ENCODE measurements at places on chromosomes 12 and 14.

- no peak for DNase-seq
Observed at GRCh38 chr14:52380294-52380693, 66.2 kb downstream of the PTGER2 start.

- DNase-seq, result no peak
Observed at GRCh38 chr12:25825446-25825845, 133.0 kb upstream of the RASSF8 start.

DNA sequence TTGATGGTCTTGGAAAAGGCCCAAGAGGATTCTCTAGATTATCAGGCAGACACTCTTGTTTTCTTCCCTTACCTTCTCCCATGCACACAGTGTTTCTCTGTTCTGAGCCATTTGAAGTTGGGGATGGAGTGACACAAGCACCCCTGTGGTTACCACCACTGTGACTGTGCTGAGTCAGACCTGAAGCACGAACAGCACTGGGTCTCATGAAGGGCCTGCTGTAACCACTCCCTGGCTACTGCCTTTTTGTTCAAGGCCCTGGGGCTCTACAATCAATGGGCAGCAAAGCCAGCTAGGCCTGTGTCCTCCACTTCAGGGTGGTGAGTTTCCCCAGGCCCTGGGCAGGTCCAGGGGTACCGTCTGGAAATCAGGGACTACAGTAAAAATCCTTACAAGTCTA is 65.5 kb downstream of the TSPAN8 start:
- DNase-seq, result no peak

DNA sequence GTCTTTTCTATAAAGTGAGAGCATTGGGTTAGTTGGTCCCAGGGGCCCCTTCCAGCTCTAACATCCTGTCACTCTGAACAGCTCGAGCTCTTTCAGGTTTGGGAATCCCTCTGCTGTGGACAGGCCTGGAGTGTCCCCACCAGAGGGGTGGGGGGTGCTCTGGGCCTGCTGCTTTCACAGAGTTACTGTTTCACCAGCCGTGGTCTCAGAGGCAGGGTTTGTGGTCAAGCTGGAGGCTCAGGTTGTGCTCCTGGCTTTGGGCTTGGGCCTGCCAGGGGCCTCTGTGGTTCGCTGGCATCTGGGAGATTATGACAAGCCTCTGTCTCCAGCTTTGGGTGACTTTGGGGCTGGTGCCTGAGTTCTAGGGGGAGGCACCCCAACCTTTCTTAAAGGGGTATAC is 59.6 kb downstream of the FBXL14 start:
- no peak for DNase-seq

GRCh38 chr12:69007101-69007854 is 74.3 kb upstream of the CPM start:
- DNase-seq, result no peak

DNA sequence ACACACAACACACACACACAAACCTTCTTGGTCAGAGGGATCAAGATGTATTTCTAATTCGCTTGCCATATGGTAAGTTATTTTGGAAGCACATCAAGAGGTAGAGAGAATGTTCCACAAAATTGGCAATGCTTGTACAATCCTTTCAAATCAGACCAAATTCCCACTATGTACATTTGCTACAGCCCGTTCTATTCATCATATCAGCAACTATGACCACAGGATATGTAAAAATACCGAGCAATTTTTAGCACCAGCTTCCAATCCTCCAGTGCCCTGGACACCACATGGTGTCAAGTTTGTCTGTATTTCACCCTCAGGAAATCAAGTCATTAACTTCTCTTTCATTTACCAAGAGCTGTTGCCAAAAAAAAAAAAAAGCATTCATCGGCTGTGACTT is 21.2 kb downstream of the TBX5 start:
- DNase-seq, result no peak

DNA sequence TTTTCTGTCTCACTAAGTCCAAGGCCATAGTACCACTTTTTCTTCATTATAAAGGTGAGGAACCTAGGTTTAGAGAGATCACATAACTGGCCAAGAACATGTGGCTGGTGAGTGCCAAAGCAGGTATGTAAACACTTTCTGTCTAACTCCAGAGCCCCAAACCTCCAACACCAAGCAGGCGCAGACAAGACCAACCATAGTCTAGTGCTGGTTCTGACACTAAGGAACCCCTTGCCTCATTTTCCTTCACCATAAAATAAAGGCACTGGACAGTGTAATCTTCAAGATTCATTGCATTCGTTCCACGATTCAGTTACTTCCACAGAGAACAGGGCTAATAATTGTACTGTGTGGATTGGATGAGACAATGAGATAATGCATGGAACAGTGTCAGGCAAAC is 71.0 kb downstream of the NPAS3 start:
- no peak for DNase-seq

- DNase-seq, result no peak
Observed at GRCh38 chr12:27595231-27595642, 71.2 kb downstream of the PPFIBP1 start.

DNA sequence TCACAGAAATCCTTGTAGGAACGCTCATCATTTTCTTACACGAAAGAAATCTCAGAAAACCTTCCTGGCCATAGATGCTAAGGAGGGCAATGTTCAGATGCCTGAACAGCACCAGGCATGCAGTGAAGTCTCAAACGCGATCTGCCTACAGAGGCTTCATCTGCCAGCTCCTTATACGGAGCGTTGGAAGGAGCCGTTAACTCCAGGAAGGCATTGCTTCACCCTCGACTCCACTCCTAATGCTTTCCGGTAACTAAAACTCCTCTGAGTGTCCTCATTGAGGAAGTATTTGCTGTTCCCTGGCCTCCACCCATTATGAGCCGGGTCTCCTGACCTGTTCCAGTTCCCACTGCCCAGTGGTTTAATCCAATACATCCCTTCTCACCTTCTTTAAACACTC is 502.7 kb downstream of the BCL11B start:
- DNase-seq, result no peak

GRCh38 chr12:52245259-52245961 is 12.4 kb downstream of the KRT7 start:
- DNase-seq, result no peak

GRCh38 chr14:69948351-69948750 is 69.1 kb downstream of the SMOC1 start:
- DNase-seq, result no peak
